GM10248 (cell line): ENCODE measurements at places on chromosomes 12 and 14.

GRCh38 chr14:25048170-25049016 is 1.6 kb downstream of the STXBP6 start:
- DNase-seq: no peak

GRCh38 chr12:13256692-13257045 is 60.1 kb downstream of the EMP1 start:
- DNase-seq: no peak

GRCh38 chr12:67937822-67938221 is 51.4 kb upstream of the IFNG-AS1 start:
- no peak for DNase-seq

GRCh38 chr14:24085215-24085614 is 8.9 kb upstream of the PCK2 start:
- DNase-seq: no peak

- no peak for DNase-seq
Measured at GRCh38 chr12:2432856-2433255, 361.9 kb upstream of the FKBP4 start.

DNA sequence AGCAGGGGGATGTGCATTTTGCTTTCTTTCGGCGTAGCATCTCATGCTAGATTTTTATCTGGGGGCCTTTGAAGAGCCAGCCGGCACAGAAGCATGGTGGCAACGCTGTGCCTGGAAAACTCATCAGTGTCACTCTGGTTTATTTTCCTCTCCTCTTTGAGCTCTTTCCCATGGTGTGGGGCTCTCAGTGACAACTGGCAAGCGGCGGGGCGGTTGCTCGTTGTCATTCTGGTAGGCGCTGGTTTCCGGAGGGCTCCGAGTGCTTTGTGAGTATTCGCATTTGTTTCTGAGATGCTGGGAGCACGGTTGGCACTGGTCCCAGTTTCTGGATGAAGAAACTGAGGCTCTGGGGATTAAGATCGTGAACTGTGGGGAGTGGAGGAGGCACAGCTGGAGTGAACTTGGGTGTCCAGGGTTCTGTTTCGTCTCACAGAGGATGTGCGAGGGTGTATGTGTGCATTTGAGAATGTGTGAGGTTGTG is 23.3 kb downstream of the TPCN1 start:
- DNase-seq: no peak

DNA sequence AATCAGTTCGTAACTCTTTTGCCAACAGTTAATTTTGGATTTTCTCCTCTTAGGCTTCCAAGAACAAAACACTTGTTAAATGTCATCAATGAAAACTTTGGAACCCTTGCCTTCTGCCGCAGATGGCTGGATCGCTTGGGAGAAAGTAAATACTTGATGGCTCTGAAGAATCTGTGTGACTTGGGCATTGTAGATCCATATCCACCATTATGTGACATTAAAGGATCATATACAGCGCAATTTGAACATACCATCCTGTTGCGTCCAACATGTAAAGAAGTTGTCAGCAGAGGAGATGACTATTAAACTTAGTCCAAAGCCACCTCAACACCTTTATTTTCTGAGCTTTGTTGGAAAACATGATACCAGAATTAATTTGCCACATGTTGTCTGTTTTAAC is 37.7 kb downstream of the USP44 start:
- no peak for DNase-seq

DNA sequence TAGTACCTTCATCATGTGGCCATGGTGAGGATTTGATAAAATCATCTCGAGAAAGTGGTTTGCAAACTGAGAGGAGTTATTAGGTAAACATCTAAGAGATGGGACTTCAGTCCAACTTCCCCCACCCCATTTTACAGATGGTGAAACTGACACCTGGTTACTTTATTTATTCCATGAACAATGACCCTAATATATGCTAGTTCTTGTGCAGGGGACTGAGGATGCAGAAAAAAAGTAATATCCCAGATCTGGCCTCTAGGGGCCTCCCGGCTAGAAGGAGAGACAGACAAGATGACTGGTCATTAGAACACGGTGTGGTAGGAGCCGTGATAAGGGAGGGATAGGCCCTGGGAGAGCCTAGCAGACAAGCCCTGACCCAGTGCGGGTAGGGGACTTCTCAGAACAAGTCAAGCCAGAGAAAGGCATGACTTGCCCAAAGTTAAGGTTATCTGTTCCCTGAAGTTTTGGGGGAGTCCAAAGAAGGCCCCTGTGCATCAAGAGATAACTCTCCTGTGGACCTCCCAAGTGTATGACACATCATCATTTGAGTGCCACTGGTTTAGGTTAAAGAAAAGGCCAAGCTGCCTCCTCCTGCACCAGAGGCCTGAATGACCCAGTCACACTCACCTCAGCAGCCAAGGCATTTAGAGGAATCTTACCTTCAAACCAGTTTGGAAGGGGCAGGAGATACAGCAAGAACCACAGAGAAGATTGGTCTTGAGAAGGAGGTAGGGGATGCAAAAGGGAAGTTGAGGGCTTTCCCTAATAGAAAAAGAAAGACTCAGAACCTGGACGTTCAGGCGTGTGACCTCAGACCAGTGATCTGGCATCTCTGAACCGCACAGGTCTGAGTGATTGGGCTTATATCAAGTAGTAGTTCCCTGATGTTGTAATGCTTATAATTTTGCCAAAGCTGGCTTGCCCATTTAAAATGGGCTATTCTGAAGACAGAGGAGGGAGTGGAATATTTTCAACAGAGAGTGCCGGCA is 1.6 kb downstream of the CMKLR1 start:
- DNase-seq: peak; percentile 61
